ENCODE measurements at places on chromosomes 7 and 10.

DNA sequence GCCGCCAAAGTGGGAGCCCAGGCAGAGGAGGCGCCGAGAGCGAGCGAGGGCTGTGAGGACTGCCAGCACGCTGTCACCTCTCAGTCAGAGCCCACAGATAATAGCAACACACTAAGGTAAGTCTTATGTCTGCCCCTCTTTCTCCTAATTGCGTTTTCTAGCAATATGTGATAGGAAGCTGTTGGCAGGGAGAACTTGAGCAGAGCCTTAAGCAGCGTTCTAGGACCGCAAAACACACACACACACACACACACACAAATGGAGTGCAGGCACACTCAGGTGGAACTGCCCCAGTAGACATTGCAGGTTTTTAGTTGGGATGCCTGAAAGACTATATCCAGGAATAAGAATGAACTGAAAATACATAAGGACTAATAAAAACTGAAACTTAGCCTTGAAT is 1188.5 kb downstream of the NXPH1 start:
- DNase-seq: no peak

- no peak for DNase-seq
These were observed 71.7 kb upstream of the ZNRF2 start for GRCh38 chr7:30212701-30213111.

DNA sequence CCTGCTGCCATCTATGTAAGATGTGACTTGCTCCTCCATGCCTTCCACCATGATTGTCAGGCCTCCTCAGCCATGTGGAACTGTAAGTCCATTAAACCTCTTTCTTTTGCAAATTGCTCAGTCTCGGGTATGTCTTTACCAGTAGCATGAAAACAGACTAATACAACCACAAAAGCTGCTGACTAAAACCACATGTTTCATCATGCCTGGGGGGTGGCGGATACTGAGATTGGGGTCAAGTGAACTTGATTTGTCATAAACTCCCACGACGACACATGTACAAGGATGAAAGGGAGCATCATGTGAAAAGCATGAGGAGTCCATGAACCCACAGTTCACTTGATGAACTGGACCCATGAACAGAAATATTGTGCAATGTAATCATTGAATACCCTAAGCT is 134.9 kb upstream of the ANK3 start:
- DNase-seq: no peak

DNA sequence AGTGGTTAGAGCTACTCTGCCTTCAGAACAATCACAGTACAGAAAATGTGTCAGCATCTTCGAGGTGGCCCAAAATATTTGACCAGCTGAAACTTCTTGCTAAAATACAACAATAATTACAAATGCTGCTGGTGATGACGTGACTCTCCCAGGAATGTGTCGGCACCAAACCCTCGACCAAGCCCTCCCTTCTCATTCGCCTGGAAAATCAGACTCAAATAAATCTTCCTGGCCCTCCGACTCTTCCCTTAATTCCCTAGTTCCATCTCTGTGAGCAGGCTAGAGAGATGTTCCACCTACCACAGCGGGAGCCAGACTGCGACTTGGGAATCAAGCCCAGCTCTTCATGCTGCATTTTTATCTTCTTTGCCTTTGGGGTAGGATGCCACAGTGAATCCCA is 4.1 kb downstream of the PRSS2 start:
- no peak for DNase-seq

GRCh38 chr7:111960984-111961383 is 245.2 kb downstream of the DOCK4 start:
- DNase-seq: no peak

DNA sequence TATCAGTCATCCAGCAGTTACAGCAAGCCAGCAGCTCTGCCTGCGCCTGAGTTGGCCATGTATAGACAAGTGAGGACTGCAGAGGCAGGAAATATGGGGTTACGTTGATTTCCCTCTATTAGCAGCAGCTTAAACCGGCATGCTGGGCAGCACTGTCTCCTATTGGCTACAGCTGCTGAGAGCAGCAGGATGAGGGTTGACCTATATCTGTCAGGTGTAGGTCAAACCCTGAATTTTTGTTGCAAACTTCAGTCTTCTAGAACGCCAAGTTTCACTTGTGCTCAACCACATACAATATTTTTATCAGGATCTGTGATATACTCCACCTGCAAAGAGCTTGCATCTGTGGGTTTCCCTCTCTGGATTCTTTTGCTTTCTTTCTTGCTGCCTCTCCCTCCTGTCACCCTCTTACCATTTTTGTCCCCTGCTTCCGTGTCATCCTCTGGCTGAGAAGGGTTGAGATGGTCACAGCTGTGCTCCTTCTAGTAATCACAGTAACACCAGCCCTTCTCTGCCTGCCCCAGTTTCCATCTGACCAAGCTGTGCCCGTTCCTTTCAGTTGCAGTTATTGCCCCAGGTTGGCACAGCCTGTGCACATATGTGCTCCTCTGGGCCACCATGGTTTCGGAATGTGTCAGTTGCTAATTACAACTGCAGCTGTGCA is 23.8 kb upstream of the GLCCI1 start:
- no peak for DNase-seq

DNA sequence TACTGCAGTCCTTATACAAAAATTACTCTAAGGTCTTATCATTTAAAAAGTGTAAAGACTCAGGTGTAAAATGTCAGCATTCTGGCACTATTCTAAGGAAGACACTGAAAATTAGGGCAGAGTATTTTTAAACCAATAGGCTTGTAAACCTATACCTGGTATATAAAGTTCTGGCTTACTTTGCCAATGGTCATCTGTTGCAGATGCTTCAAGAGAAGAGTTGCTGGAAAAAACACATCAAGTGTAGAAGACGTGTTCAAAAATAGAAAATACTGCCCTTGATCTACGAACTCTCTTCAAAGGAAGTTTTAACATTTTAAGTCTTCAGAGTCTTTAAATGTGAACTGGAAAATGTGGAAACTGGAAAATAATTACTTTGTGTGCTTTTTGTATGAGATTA is 23.9 kb downstream of the NT5C3A start:
- DNase-seq: no peak

- no peak for DNase-seq
These were observed 357.9 kb downstream of the PTEN start for GRCh38 chr10:88221010-88221973.

All from iPS DF 6.9 (cell line).